Iris pigment epithelial cell (primary cell): ENCODE measurements at places on chromosomes 7 and 10.

GRCh38 chr10:129131457-129132132 is 335.4 kb upstream of the MGMT start:
- no peak for DNase-seq

- DNase-seq = no peak
Measured at GRCh38 chr10:10941127-10941730, 76.4 kb upstream of the CELF2 start.

GRCh38 chr7:118870187-118870586 is 645.7 kb downstream of the ANKRD7 start:
- DNase-seq = no peak

- DNase-seq = no peak
Measured at GRCh38 chr7:29196191-29196590, 1.6 kb downstream of the CHN2 start.

DNA sequence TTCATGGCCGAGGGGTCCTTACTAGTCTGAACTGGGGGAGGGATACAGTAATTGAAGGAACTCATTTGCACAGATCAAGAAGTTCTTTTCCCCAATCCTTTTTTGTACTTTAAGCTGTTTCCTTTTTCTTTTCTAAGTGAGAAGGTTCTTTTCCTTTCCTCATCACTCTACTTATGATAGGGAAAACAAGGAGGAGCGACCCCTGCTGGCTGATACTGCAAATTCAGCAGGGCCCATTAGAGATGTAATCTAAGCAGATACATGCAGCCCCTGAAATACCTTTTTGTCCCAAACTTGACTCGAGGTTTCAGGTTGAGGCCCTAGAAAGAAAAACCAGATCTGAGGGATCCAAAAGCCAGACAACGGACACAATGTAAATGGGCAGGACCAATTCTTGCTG is 305.5 kb downstream of the DNAJB9 start:
- peak; percentile 9 for DNase-seq

DNA sequence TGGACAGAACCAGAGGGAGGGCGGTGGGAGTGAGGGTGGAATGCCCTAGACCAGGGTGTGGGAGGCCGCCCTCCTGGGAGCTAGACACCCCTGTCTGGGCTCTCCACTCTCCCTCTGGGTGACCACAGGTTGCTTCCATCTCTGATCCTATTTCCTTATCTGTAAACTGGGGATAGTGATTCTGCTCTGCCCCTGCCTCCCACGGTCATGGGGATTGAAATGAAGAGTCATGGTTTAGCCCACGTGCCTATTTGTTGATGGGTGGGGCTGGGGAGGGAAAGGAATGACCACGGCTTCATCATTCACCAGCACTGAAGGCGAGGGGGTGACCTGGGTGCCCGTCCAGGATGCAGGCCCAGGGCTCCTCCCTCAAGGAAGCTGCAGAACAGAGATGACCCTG is 49.3 kb upstream of the PCBD1 start:
- DNase-seq = no peak

- DNase-seq = peak; percentile 58
Measured at GRCh38 chr7:22488643-22489462, 11.1 kb downstream of the STEAP1B start.

GRCh38 chr7:96548664-96549063 is 161.0 kb downstream of the SEM1 start:
- no peak for DNase-seq

DNA sequence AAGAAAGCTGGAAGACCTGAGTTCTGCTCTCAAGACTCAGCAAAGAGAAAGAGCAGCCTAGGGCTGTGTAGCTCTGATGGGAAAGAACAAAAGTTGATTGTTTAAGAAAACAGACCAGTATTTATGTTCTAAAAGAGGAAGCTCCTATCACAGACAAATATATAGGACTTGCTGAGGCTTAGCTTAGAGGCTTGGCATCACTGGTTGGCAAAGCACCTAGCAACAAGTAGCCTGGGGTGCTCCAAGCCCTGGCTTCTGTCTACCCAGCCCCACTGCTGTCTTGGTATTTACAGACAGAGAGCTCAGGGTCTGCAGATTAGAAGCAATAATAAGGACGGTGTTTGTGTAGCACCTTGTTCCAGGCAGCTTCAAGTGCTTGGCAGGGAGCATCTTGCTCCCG is 36.9 kb upstream of the CCDC3 start:
- no peak for DNase-seq

DNA sequence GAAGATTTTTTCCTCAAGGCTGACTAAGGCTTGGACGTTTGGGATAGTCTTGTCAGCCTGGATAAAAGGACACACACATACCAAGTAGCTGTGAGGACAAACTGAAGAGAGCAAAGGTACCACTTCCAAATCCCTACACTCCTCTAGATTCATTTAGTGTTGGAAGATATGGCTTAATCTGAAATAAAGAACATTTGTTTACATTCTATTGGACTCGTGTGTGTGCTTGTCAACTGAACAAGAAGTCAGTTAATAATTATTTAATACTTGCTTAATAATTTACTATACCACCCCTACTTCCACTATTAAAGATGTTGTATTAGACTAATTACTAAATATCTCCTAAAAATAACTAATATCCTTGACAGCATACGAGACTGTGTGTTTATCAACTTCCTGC is 23.3 kb upstream of the DYNC1I1 start:
- DNase-seq = no peak

DNA sequence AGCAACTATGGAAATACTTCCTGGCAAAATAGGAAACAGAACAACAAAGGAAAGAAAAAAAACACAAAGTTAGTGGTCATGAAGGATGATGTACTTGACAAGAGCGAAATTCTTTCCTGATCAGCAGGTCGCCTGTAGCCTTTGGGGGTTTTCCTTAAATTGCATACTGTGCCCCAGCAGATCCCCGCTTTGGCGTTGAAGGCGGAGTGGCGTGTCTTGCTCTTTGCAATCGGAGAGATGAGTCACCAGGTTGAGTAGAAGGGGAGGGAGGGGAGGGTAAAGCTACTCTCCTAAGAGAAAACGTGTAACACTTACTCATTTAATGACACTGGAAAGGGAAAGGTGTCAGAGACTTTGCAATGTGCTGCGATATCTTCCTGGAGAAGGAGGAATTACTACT is 587.2 kb downstream of the SORCS1 start:
- DNase-seq = peak; percentile 80

- no peak for DNase-seq
Measured at GRCh38 chr10:112580267-112580666, 133.3 kb downstream of the VTI1A start.

DNA sequence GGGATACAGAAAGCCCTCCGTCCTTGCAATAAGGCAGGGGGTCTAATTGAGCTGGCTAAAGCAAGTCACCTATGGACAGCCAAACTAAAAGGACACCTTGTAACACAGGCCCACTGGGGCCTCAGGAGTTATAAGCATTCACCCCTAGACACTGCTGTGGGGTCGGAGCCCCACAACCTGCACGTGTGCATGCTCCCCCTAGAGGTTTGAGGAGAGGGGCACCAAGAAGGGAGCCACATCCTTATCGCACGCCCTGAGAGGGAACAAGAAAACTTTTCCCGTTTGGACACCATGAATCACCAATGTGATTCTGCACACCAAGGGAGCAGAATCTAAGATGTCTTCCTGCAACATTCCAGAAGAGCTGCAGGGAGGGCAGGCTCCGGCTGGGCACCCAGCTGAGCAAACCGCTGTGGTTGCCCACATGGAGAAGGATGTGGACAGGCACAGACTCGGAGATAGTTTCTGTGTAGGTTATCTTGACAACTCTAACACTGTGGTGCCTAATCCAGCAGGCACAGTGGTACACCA is 17.7 kb upstream of the TARP start:
- DNase-seq = no peak

GRCh38 chr10:67837541-67838314 is at the start of gene DNAJC12:
TSS of gene DNAJC12 (minus strand) at chr10:67838188. CDS start at chr10:67838011, 177 bp downstream.
- peak; percentile 84 for DNase-seq

- no peak for DNase-seq
Measured at GRCh38 chr7:100822236-100823139, 4.8 kb downstream of the EPHB4 start.

- no peak for DNase-seq
Measured at GRCh38 chr10:110617425-110618229, 26.5 kb upstream of the RBM20 start.

DNA sequence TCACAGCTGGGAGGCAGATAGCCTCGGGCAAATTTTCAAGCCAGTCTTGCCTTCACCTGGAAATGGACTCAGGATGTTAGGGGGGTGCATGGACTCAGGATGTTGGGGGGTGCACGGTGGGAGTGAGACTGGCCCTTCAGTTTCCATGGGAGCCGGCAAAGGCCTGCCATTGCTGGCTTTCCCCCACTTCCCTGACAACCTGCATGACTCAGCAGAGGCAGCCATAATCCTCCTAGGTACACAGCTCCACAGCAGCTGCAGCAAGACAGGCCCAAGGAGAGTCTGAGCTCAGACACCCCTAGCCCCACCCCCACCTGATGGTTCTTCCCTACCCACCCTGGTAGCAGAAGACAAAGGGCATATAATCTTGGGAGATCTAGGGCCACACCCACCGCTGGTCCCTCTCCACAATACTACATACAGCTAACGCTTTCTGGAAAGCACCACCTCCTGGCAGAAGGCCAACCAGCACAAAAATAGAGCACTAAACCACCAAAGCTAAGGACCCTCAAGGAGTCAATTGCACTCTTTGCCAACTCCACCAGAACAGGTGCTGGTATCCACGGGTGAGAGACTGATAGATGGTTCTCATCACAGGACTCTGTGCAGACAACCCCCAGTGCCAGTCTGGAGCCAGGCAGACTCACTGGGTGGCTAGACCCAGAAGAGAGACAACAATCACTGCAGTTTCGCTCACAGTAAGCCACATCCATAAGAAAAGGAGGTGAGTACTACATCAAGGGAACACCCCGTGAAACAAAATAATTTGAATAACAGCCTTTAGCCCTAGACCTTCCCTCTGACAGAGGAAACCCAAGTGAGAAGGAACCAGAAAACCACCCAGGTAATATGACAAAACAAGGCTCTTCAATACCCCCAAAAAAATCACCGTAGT is 18.3 kb downstream of the C7orf25 start:
- DNase-seq = no peak

DNA sequence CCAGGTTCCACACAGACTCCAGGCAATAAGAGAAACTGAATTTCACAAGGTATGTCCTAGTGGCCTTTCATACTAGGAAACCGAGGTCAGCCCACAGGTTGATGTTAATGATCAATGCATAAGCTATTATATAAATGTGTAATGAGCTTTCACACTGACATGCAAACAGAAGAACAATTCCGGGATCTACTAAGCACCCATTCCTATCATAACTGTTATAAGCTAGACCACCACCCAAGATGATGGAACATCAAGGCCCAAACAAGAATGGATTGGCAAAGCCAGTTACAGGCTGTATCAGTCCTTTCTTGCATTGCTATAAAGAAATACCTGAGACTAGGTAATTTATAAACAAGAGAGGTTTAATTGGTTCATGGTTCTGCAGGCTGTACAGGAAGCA is 15.2 kb downstream of the SORBS1 start:
- no peak for DNase-seq

DNA sequence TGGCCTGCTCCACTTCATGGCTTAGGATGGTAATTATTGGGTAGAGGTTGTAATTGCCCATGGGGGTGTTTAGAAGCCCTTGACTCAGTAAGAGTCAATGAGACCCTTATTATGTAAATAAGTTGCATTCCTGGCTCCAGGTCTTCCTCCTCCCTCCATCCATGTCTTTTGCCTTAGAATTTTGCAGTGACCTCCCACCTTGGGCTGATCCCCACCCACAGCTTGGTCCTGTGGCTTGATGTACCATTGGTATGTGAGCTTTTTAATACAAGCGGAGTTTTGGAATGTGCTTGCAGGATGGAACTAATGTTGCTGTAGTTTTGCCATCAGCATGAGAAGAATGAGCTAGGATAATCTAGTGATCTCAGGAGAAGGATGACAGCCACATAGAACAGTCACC is 73.2 kb upstream of the DGKI start:
- DNase-seq = no peak

- no peak for DNase-seq
Measured at GRCh38 chr10:77967611-77968022, 41.1 kb upstream of the DLG5 start.

DNA sequence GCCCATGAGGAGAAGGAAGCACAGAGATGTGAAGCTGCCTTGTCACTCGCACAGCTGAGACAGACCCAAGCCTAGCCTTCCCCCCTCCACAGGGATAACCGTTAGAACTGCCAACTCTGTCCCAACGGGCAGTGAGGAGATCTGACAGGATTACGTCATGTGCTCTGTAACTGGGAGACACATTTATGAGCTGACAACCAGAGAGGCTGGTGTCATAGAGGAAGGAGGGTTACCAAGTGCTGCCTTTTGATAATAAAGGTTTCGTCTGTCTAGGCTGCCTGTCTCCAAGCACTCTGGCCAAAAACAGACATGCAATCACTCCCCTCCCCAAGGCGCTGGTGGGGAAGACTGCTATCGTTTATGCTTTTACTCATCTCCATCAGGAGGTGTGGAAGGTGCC is 165.9 kb downstream of the PLXNA4 start:
- no peak for DNase-seq

- no peak for DNase-seq
Measured at GRCh38 chr10:59127991-59128390, 48.5 kb upstream of the PHYHIPL start.

DNA sequence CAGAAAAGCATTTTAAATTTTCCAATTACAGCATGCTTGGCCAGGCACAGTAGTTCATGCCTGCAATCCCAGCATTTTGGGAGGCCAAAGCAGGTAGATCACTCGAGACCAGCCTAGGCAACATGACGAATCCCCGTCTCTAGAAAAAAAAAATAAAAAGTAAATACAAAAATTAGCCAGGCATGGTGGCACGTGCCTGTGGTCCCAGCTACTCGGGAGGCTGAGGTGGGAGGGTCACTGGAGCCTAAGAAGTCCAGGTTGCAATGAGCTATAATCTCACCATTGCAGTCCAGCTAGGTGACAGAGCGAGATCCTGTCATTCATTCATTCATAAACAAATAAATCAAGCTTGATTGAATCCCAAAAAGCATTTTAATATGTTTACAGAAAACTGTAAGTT is 234.9 kb downstream of the PARD3 start:
- DNase-seq = no peak

DNA sequence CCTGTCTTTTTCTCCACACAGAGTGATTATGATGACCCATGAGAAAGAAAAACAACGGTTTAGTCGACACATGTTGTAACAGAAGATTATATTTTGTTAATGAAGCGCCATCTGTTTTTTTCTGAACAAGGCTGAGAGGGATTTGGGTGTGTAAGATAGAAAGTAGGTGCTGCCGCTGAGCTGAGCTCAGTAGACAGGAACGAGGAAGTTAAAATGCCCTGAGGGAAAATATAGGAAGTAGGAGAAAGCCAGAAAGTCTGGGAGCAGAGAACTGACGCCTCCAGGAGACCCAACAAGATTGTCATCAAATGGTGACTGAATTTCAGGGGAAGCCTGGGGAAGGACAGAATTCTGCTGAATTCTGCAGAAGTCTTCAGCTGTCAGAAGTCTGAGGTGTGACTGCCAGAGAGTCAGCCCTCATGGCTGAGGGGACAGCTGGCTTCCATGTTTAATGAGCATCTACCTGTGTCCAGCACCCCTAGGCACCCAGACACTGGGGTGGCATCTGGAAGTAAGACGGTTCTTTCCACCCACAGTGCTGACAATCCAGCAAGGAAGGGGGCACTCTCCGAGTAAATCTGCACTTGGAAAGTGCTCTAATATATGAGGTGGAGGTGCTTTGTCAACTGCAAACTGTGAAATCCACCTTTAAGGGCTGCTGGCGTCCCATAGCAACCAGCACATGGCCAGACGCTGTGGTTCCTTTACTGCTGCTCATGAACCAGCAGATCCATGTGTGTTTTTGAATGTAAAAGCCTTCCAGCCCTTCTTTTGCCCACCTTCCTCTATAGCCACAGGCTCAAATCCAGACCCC is 12.5 kb upstream of the TSPAN15 start:
- DNase-seq = peak; percentile 47

- DNase-seq = no peak
Measured at GRCh38 chr7:98976396-98977185, 98.3 kb downstream of the TRRAP start.

- no peak for DNase-seq
Measured at GRCh38 chr7:28983396-28984190, 25.5 kb upstream of the TRIL start.
